NCI-H187 (cell line): ENCODE measurements at places on chromosomes 4 and X.

- no peak for DNase-seq
These were observed 186.7 kb upstream of the FAT1 start for GRCh38 chr4:186910385-186910784.

DNA sequence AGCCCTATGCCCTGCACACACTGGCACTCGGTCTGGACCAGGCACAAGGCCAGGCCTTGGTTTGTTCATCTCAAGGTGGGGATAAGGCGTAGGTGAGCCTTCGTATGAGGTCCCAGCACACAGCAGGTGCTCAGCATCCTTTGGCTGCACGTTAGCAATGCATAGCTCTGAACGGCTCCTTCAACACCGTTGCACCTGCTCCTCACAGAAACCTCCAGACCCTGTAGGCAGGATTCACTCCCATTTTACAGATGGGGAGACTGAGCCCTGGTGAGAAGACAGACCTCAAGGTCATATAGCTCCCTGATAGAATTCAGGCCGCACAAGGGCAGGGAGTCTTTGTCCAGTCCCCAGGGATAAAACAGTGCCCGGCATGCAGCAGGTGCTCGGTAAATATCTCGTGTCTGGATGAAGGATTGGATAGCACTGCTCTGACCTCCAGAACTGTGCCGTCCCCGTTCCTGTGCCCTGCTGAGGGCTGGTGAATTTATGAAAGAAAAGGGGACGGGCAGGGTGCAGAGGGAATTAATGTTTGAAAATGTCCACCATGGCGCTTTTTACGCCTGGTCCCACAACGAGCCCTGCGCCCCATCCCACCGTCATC lies 2.4 kb downstream of the PPP2R2C start:
- DNase-seq = no peak

- no peak for DNase-seq
These were observed 270.3 kb downstream of the DHRSX start for GRCh38 chrX:2230457-2230856.

DNA sequence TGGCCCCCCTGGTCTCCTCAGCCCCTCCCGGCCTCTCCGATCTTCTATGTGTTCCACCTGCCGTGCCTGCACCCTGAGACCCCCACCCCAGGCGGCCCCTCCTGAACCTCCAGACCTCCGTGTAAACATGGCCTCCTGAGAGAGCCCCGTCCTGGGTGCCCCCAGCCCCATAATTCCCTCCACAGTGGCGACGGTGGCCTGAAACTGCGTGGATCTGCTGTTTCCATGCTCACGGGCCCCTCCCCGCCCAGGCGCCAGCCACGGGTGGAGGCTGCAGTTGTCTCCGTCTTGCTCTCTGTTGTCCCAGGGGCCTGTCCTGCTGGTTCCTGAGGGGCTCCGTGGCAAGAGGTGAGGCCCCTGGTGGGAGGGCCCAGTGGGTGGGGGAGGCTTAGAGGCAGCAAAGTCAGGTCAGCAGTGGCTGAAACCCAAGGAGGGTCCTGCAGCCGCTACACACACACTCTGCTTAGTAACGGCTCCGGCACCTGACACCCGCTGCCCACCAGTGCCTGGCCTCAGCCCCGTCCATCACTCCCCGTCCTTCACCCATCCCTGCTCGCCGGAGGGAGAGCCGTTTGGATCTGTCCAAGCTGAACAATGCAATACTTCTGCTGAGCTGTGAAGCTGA lies 75.8 kb downstream of the FAM53A start:
- no peak for DNase-seq

GRCh38 chr4:185259719-185260118 lies 50.3 kb downstream of the SNX25 start:
- no peak for DNase-seq

GRCh38 chr4:98653890-98654867 lies 4.2 kb downstream of the TSPAN5 start:
- DNase-seq = no peak

GRCh38 chr4:128379860-128380259 lies 92.2 kb upstream of the PGRMC2 start:
- DNase-seq = no peak

- DNase-seq = no peak
These were observed 1506.6 kb downstream of the PCDH7 start for GRCh38 chr4:32226733-32227132.
